Fibroblast of gingiva (primary cell): ENCODE measurements at places on chromosomes 1 and 21.
A peak's percentile ranks its signal among the peaks of the same experiment; 100 is the strongest.

GRCh38 chr1:100904528-100904927 is 8.6 kb downstream of the SLC30A7 start:
- no peak for DNase-seq

- no peak for DNase-seq
Measured at GRCh38 chr1:152817309-152817708, 5.5 kb downstream of the LCE1B start.

DNA sequence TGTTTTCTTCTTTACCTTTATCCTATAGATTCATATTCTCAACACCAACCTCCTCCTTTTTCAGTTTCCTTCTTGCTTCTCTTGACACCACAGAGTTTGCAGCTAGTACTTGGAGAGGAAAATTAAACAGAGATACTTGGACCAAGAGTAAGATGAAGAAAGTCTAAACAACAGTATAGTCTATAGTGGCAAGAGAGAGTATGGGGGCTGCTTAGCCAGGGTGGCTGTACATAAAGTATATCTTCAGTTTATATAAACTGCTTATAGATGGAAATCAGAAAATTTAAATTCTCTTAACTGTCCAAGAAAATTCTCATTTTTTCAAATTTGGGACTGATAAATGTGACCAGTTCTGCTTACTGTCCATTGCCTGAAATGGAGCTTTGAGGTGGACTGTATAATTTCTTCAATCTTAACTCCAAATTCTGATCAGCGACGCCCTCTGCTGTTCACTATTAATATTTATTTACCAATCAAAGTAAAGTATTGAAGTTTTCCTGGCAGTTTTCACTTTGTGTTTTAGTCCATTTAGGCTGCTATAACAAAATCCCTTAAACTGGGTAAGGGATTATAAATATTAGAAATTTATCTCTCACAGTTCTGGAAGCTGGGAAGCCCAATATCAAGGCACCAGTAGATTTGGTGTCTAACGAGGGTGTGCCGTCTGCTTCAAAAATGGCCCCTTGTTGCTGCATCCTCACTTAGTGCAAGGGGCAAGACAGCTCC is 14.8 kb upstream of the METTL18 start:
- DNase-seq, result peak; percentile 9

DNA sequence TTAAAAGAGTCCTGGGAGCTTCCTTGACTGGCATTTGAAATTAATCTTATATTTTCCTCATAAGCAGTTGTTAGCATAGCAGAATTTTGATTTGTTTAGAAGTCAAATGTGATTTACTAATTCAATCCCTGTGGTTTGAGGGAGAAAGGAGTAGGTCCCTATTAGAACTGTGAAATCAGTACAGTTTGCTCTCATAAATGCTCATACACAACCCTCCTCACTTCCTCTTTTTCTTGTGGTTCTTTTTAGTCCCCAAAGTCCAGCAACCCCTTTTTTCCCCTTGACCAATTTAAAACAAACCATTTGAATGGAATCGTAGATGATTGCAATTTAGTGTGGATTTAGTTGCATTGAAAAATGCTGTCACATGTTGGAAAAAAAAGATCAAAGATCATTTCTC is 9.2 kb upstream of the IFI44 start:
- no peak for DNase-seq

DNA sequence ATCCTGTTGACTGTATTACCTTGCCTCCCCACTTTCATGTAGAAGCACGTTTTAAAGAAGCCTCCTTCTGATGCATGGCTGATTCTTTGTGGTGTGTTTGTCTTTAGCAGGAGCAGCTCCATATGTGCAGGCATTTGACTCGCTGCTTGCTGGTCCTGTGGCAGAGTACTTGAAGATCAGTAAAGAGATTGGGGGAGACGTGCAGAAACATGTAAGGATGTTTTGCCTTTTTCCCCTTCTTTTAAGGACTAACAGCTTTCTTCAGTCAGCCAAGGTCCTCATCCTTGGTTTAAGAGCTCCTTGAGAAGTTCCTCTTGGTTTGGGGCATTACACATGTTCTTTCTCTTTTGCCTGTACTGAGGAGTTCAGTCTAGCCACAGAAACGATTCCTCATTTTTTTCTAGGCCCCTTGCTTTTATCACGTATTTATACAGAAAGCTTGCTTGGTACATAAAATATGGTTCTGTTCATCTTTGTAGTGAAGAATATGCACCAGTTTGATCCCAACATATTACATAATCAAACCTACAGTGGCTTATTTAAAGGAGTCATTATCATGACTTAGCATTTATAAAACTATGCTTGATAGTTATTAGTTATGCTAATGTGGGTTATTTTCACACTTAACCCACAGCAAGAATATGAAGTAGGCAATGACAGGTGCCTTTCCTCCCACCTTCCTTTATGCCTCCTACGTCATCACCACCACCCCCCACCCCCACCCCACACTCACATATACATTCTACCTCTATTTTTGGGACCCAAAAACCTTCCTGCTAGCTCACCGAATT is 19.6 kb downstream of the CAP1 start:
- no peak for DNase-seq

- peak; percentile 70 for DNase-seq
Measured at GRCh38 chr1:211259638-211260126, 516 bp downstream of the RCOR3 start.

GRCh38 chr1:54795356-54795665 is 5.8 kb downstream of the TTC22 start:
- no peak for DNase-seq

DNA sequence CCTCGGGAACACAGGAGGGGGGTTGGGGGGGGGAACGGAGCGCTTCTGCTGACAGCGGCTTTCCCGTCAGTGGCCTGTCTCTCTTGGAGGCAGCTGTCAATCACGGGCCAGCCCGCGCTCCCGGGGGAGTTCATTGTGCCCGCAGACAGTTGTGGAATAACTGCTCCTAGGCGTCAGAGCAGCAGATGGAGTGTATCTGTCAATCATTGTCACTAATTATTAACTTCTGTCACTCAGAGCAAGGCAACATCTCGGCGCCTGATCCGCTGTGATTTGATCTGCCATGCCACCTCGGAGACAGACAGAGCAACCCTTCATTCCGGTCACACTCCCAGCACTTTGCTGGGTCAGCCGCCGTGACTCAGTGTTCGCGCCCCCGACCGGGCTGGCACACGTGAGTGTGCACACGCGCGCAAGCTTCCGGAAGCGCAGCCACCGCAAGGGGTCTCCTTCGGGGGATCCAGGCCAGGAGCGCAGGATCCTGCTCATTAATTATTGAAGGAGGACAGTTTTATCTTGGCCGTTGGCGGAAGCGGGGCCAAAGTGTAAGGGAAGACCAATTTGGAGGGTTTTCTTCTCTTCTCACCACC is 75.8 kb downstream of the RRAGC start:
- DNase-seq, result no peak

- no peak for DNase-seq
Measured at GRCh38 chr1:22916471-22916820, 56.2 kb downstream of the LACTBL1 start.

DNA sequence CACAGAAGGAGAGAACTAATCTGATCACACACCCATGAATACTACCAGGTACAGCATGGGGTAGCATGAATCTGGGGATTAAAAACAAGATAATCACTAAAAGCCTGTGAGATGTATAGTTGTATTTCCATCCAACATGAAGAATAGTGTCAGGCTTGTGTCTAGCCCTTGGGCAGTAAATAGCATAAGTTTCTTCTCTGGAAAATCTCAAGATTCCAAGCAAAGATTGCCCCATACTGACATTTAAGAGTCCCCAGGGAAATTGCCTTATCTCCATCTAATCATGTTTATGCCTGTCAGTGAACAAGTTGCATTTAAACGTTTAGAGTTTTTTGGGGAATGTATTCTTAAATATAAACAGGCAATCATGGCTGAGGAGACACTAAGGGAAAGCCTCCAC is 109.2 kb upstream of the SERTAD4 start:
- no peak for DNase-seq

DNA sequence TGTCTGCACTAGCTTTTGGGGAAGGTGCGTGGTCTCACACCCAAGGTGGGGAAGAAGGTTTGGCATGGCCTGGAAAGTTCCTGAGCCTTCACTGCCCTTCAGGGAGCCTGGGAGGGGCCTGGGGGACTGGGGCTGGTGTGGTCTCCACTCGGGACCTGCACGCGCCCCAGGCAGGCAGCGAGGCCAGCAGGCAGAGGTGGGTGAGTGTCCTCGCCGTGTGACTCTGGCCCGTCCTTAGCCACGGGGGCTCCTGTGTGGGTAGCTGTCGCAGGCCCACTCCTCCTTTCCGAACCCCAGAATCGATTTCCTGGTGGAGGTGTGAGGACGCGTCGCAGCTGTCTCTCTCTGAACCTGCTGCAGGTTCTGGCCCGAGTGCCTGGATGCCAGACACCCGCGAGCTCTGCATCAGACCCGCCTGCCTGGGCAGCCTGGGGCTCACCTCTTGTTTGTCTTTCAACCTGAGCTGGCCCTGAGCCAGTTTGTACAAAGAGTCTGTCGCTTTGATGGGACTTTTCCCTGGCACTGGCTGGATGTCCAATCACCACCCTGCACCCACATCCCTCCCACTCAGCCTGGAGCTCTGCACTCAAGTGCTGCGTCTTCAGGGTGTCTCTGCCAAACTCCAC is 36.0 kb upstream of the SLC19A1 start:
- no peak for DNase-seq

DNA sequence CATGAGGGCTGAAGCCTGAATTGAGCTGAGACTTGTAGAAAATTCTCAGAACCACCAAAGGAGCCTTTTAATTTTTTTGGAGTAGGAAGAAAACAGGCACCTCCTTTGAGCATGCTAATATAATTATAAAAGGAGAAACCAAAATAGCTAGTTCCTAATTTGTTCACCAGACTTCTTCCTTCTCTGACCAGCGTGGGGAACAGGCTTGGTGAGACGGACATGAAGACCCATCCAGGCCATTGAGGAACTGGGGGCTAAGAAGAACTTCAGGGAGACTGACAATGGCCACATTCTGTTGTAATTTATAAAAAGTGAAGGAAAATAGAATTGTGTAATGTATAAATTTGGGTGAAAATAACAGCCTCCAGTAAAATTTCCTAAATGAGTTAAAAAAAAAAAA is 62.6 kb downstream of the MAN1C1 start:
- no peak for DNase-seq

DNA sequence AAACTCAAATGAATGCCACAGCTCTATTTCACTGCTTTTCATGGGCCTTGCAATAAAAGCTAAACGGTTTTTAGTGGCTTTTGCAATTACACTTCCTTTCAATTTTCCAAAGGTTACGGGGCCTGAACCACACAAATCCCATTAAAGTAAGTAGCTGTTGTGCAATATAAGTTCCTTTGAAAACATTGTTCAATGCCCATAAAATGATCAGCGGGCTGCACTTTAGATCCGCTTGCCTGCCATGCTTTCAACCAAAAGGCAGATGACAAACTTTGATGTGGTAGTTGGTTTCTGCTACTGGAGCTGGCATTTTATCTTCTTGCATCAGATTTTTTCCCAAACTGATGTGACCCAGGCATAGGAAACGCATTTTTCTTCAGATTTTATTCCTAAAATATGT is 50.2 kb downstream of the PRRX1 start:
- DNase-seq, result peak; percentile 49

DNA sequence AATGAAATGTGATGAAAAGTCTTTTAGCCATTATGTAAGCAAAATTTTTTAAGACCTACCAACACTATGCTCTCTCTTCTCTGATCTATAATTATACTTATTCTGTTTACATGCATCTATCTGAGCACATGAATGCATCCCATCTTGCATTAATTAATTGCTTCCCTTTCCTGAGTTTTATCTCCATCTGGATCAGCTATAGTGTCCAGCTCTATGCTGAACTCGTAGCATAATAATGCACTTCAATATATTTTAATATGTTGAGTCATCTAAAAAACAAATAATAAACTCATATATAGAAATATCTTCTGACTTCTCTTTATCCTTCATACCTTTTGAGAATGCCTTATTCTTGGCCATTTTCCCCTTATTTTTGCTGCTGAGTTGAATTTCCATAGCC is 1097.8 kb downstream of the TTLL7 start:
- no peak for DNase-seq

DNA sequence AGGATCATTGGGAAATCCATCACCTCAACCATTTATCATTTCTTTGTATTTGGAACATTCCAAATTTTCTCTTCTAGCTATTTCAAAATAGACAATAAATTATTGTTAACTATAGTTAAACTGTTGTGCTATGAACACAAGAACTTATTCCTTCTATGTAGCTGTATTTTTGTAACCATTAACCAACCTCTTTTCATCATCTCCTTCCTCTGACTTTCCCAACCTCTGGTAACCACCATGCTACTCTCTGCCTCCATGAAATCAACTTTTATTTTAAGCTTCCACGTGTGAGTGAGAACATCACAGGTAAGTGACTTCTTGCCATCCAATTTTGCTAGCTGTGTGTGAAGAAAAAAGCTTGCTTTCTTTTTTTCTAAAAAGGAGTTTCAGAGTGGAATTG is 418 bp downstream of the IFI44L start:
- DNase-seq, result no peak

- DNase-seq, result peak; percentile 12
Measured at GRCh38 chr21:31203431-31204054, 140.5 kb downstream of the TIAM1 start.

- DNase-seq, result no peak
Measured at GRCh38 chr1:27314169-27314568, 7.8 kb upstream of the TMEM222 start.

- DNase-seq, result peak; percentile 72
Measured at GRCh38 chr1:224528900-224529299, 87.2 kb upstream of the CNIH3 start.

GRCh38 chr1:226870026-226870400 is 403 bp upstream of the PSEN2 start:
- DNase-seq, result no peak

GRCh38 chr1:182229921-182230491 is 161.6 kb downstream of the GLUL start:
- peak; percentile 69 for DNase-seq

DNA sequence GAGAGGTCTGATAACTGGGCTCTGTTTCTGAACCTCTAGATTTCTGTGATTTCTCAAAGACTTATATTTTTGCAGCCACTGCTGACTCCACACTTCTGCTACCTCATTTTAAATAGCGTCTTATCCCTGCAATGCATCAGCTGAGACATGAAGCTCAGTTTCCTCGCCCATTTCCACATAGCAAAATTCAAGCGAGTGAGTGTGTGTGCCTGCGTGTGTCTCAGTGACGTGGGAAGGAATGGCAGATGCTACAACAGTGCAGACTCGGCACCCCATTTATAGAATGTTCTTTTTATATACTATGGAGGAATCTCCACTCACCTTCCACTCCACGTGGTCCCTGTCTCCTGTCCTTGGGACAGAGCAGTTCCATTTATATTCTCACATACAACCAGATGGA is 35.7 kb downstream of the ZMYND12 start:
- no peak for DNase-seq

DNA sequence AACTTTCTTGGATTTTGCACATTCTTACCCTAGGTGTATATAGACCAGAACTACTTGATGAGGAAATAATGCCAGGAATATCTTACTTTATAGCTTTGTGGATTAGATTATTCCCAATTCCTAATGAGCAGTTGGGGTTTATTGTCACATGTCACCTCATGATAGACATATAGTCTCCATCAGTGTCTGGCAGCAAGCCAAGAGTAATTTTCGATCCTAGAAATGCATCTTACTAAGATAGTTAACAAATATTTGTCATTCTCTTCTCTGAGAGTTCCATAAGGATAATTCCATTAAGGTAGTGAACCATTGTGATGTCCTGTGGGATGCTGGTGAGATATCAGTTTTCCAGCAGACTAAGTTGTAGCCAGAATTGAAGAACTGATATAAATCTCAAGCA is 1282.9 kb upstream of the B3GALT2 start:
- DNase-seq, result no peak
